ENCODE measurements at places on chromosomes 3 and 15.

DNA sequence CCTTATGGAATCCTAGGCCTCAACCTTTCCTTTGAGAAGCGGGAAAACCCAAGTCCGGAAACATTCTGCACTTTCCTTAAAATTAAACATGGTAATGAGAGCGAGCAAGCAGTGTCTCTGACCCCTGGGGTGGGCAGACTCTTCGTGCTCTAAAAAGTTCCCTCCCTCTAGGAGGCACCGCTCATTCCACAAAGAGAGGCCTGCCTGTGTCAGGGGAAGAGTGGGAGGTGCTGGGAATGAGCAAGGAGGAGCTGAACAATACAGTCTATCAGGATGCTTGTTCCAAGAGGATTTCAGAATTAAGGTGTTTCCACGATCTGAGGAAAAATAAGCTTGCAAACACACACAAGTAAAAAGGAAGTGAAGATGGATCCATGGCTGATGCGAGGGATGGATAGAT, 6.0 kb upstream of the RLBP1 start:
- DNase-seq: no peak

- no peak for DNase-seq
Observed at GRCh38 chr3:125185805-125186204, 26.7 kb downstream of the SLC12A8 start.

DNA sequence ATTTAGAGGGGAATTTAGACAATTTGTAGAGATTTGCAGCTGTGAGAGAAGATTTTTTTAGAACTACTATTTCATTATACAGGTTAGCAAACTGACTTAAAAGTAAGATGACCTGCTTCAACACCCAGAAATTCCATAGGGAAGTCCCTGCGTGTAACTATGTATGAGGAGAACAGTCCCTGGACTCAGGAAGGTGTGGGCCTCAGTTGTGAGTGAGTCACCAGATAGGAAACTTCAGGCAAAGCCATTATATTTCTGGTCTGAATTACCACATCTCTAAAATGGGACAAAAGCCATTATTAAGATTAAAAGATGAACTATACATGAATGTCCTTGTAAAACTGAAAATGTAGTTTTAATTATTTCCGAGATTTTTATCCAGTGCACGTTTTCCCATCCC, 488.3 kb upstream of the GOLIM4 start:
- DNase-seq: no peak

DNA sequence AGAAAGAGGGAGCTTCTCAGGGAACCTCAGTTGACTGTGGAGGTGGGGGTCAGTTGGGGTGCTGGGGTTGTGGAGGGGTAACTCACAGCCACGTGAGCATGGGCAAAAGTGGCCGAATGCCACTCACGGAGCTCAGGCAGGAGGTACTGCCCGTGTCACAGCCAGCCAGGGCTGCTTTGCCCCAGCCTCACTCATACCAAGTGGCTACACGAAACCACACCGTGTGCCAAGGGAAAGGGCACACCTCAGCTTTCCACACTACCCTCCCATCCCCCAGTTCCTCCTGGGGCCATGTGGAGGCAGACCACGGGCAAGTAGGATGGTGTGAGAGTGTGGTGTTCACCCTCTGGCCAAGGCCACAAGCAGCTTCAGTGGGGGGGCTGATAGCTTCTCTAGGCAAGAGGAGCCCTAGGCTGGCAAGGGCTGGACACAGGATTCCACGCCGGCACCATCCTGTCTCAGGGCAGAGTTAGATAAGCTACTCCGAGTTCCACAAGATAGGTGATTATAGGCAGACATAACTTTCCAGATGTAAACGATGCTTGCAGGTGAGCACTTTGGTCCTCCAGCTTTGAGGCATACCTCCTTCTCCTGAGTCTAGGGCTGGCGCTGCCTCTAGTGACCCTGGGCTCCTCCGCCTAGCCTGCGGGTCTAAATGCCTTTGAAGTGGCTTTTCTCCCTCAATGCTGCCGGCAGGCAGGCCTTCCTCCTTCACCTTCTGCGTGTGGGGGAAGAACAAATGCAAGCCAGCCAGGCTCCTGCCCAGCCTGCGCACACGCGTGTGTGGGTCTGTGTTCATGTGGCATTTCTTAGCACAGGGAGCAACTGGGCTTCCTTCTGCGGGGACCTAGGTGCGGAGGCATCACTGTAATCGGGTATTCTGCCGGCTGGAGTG, 25.0 kb downstream of the RGMA start:
- DNase-seq: no peak

GRCh38 chr3:63387568-63387967, 109.5 kb downstream of the SYNPR start:
- DNase-seq: no peak
